Muscle of leg (tissue), 16 donors: ENCODE measurements at places on chromosomes 5 and 9.

GRCh38 chr9:37839496-37840461 is 39.2 kb downstream of the DCAF10 start:
- DNase-seq = no peak

DNA sequence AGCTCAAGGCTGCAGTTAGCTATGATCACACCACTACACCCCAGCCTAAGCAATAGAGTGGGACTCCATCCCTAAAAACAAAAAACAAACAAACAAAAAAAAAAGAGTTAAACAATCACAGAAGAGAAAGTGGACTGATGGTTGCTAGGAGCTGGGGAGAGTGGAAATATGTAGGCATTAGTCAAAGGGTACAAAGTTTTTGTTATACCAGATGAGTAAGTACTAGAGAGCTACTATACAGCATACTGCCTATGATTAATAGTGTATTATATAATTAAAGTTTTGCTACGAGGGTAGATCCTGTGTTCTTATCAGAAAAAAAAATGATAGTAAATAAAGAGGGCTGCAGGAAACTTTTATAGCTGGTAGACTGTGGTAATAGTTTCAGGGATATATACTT is 538.6 kb downstream of the ELAVL2 start:
- DNase-seq = no peak

- peak; percentile 47 for DNase-seq
Observed at GRCh38 chr5:132466433-132467286, 23.9 kb downstream of the IRF1 start.

- DNase-seq = no peak
Observed at GRCh38 chr5:44711901-44712300, 96.8 kb upstream of the MRPS30 start.
